Mesenchymal stem cell (in vitro differentiated cells and primary cell): ENCODE measurements at places on chromosomes 6 and 20.

- no peak for DNase-seq
Measured at GRCh38 chr6:21189759-21190158, 403.8 kb upstream of the SOX4 start.

DNA sequence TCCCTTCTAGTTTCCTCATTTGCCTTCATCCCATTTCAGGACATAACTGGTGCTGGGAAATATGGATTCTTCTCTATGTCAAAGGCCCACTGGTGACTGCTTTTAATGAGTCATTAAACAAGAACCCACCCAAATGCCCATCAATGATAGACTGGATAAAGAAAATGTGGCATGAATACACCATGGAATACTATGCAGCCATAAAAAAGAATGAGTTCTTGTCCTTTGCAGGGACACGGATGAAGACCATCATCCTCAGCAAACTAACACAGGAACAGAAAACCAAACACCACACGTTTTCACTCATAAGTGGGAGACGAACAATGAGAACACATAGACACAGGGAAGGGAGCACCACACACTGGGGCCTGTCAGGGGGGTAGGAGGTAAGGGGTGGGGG is 310.7 kb downstream of the ESR1 start:
- no peak for DNase-seq

DNA sequence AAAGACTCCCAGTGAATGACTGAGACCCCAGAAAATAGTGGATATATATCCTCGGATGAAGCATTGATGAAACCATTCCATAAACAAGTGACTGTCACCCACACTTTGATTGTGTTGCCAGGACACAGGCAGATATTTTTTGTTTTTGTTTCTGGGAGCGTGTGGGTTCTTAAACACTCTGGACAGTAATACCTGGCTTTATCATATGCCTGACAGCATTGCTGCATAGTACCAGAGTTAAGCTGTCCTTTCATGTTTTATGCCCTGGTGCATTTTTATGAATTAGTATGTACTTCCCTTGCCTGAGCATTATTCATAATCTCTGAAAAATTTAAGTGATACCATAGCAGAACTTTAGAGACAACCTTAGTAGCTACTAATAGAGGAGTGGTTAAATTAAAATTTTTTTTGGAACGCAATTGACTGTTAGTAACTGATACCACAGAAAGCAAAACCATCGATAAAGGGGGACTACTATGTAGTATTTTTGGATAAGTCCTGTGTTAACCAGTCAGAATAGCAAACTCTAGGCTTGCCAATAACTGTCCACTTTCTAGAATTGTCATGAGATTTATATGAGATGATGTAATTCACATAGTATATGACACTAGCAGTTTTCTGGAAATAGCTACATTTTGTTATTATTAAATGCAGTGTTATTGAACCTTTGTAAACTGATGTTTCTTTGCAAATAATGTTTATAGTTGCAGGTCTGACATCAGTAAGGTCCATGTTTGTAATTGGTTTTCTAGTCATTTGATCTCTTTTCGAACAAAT is 30.4 kb downstream of the SENP6 start:
- no peak for DNase-seq

GRCh38 chr6:72742001-72742673 is 120.3 kb downstream of the KCNQ5 start:
- DNase-seq: no peak
